CD8-positive, alpha-beta memory T cell (primary cell): ENCODE measurements at places on chromosomes 1 and 21. TPM values are rescaled to one million over a fixed set of nuclear protein-coding genes. Genes with fewer than 3 reads are reported as not detected.

The SYT6 gene
- total RNA-seq: not detected

The CBS gene
- 5.5 TPM for total RNA-seq

The EFCAB7 gene
- total RNA-seq: 7.4 TPM

The DIO1 gene
- total RNA-seq: not detected

The DENND4B gene
- total RNA-seq: 100 TPM

The C4BPB gene
- total RNA-seq: 0.51 TPM

The KCNA3 gene
- total RNA-seq: 38.4 TPM
